ENCODE measurements at places on chromosomes 5 and 9.
A peak's percentile ranks its signal among the peaks of the same experiment; 100 is the strongest.

DNA sequence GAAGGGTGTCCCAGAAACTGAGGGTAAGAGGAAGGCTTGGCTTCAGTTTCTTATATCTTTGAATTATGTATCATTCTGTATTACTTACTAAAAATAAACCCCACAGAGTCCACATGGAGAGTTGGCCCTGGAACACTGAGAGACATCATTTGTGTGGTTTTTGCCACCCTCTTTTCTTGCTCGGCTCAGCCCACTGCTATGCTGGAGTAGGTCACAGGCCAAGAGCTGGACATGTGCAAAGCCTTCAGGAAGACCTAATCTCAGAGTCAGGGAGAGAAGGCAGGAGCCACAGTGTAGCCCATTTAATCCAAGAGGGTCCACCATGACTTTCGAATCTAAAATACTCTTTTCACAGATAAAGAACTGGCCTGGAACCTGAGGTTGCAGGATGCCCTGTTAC is 47.5 kb downstream of the MAMDC2 start:
- DNase-seq, result no peak

DNA sequence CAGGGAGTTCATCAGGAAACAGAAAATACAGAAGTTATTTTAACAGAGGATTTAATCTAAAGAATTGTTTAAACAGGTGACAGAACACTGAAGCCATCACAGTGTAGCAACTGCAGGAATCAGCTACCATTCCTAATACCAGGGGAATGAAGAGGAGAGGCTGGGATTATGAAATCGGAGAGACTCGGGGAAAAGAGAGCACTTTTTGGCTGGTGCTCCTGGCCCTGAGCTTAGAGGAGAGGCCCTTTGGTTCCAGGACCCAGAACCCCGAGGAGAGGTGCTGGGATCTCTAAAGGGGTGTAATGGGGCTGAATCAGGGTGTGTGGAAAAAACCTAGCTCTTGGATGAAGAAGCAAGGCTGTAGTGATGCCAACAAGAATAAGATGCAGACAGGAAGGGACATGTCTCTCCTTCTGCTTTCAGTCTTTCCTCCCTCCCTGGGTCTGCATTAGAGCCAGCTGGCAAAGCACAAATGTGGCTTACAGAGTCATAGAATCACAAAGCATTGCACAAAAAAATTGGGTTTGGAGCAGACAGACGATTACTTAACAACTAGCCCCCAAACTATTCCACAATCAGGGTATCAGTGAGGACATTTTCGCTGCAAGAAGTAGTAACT is 11.6 kb upstream of the SFXN1 start:
- DNase-seq, result no peak

GRCh38 chr9:121711281-121711680 is 59.8 kb downstream of the DAB2IP start:
- no peak for DNase-seq

DNA sequence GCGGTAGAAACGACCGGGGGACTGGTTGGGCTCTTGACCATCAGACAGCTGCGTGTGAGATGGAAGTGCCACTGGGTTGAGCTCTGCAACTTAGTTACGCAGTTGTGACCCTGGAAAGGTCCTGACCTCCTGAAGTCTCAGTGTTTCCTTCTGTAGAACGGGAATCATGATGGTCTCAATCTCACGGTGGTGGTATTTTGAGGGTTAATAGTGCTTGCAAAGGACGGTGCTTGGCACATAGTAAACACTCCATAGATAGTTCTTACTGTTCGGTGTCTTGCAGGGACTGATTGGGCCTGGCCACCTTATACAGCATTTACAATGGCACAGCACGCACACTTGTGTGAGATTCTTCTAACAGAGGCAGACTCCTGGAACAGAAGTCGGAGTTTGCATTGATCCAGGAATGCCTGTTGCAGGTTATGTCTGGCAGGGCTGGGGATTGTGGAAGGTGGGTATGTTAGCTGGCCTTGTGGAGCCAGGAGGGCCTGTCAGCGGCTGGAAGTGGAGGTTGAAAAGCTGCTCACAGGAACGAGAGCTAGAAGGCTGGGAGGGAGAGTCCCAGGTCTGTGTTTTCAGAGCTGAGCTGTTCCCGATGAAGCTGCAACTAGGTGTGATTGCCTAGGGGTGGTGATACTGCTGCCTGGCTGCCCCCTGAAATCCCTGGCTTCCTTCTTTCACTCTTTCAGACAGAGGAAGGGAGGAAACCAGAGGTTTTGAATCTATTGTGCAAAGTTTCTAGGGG is 962 bp upstream of the TXN start:
- DNase-seq, result peak; percentile 77

GRCh38 chr5:80925931-80926330 is 34.2 kb upstream of the RASGRF2 start:
- no peak for DNase-seq

- DNase-seq, result no peak
Measured at GRCh38 chr9:134010310-134011173, 14.7 kb upstream of the BRD3OS start.

- DNase-seq, result no peak
Measured at GRCh38 chr9:104856413-104856941, 71.5 kb downstream of the ABCA1 start.

GRCh38 chr5:58458743-58459145 is 1.1 kb downstream of the PLK2 start:
- no peak for DNase-seq

DNA sequence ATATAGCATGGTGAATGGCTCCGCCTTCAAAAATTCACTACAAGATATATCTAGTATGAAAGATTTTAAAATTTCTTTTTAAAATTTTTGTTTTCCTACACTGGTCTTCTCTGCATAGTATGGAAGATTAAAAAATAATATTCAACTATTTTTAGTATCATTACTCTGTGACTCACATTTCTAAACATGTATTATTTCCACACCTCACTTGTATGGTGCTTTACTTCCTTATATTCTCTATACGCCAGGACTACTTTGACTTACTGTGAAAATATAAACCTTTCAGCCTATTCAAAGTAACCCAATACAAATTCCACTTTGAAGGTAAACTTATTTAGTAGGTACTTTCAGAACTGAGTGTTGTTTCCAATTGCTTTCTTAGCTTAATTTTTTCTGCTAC is 26.8 kb upstream of the TXNDC8 start:
- DNase-seq, result no peak

All from cardiac septum (tissue), 1 donor.